Thymus (tissue), 14 donors: ENCODE measurements at places on chromosomes 16 and 17.

DNA sequence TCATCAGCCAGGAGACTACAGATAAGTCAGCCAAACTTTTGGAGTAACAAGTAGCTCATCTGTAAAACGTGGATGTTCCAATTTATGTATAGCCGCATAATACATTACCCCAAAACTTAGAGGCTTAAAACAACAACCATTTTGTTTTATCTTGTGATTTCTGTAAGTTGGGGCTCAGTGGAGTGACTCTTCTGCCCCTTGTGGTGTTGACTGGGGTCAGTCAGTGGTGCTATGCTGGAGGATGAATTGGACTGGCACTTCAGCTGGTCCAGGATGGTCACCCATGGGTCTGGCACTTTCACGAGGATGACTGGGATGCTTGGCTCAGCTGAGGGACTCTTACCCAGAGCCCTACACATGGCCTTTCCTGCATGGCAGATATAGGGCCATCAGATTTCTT is 172.5 kb downstream of the WWOX start:
- DNase-seq, result no peak

DNA sequence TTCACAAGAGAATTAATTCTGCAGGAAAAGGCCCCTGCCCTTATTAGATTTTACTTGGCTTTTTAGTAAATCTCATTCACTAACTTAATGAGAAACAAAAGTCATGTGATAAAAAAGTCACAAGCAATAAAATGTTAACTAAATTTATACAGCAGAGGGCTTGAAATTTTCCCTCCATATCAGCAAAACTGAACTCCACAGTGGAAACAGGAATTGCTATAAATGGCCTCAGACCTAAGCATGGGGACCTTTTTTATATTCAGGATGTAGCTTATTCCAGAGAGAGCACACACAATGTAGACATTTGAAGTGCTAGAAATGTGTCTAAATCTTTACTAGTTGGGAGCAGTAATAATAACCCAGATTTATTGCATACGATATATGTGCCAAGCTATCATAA is 291.5 kb downstream of the C16orf95 start:
- no peak for DNase-seq

GRCh38 chr16:47687694-47688093 is 226.6 kb downstream of the PHKB start:
- no peak for DNase-seq

DNA sequence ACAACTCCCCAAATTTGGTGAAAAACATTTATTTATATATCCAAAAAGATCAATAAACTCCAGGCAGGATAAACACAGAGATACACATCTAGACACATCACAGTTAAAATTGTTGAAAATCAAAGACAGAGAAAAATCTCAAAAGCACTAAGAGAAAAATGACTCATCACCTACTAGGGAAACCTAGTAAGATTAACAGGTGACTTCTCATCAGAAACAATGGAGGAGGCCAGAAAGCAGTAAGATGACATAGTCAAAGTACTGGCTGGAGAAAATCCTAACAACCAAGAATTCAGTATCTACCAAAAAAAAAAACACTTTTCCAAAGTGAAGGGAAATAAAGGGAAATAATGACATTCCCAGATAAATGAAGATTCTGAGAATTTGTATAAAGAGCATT is 33.8 kb downstream of the ULK2 start:
- DNase-seq, result no peak

GRCh38 chr17:4180791-4181190 is 37.8 kb downstream of the CYB5D2 start:
- no peak for DNase-seq

DNA sequence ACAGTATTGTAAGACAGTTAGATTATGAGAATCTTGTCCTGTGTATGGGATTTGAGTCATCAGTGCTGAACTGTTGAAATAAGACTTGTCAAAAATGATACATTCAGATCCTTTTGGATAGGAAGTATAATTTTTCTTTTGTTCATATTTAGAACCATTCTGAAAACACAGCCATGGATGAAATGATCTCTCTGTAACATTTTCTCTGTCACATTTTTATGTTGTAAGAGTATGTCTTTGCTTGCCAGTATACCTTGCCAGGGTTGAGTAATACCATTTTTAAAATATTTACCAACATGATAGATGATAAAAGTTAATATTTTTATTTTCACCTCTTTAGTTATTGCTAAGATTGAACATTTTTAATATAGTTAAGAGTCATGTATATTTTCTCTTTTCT is 45.0 kb downstream of the NSRP1 start:
- DNase-seq, result no peak

GRCh38 chr16:30561089-30561816 is 3.1 kb upstream of the ZNF764 start:
- no peak for DNase-seq

- DNase-seq, result no peak
These were observed 870 bp upstream of the ITGA3 start for GRCh38 chr17:50055055-50055425.

GRCh38 chr17:45172541-45173286 is 11.0 kb downstream of the HEXIM2 start:
- DNase-seq, result no peak

- DNase-seq, result no peak
These were observed 42.9 kb downstream of the GAS7 start for GRCh38 chr17:10155371-10156076.

DNA sequence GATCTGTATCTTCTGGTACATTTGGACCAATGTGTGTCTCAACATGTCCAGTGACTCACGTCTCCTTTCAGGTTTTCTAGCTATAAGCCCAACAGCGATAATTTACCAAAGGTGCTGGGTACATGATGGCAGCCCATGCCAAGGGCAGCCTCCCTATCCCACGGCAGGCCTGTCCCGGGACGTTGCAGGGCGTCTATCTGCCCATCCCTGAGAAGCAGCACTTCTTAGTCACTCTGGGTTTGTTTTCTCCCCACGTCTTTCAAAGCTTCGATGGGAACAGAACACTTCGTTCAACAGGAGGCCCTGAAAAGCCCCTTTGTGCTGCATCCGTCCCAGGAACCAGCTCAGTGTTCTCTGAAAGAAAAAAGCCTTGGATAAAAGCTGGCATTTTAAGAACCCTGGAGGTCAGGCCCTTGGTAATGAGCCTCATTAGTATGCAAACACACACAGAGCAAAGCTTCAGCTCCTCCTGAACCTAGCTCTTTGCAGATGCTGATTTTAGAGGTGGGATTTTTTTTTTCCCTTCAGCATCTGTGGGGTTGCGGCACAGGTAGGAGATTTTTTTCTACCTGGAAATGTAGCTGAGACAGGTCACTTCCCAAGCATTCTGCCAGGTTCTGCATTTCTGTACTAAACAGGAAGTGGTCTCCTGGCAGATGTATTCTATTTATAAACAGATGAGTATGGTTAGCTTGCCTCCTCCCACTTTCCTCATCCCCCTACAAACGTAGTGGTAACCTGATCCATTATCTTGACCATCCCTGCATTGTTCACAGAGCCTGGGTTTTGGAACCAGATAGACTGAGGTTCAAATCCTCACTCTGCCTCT is 17.5 kb upstream of the MT4 start:
- no peak for DNase-seq

DNA sequence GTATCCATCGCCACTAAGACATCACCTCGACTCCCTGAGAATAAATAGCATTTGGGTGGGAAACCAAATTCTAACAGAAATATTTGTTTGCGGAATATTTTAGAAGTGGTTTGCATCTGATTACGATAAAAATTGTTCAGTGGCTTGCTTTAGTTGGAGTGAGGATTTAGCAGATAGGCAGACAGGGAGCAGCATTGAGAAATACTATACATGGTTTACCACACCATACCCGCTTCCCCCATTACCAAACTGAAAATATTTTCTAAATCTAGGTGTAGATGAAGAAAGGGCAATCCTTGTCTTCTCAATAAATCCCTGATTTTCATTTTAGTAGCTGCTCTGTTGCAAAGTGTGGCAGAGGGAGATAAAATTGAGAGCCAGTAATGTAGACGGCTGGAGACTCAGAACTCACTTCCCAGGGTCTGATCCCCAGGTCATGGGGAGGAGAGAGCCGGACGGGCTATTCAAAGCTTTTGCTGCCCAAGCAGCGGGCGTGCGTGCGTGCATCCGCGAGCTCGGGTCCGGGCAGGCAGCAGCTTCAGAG is 808 bp upstream of the BAHCC1 start:
- no peak for DNase-seq
